ENCODE measurements at places on chromosomes 11 and 22.
A peak's percentile ranks its signal among the peaks of the same experiment; 100 is the strongest.

- no peak for DNase-seq
Observed at GRCh38 chr11:64430645-64431044, 71.7 kb downstream of the RPS6KA4 start.

DNA sequence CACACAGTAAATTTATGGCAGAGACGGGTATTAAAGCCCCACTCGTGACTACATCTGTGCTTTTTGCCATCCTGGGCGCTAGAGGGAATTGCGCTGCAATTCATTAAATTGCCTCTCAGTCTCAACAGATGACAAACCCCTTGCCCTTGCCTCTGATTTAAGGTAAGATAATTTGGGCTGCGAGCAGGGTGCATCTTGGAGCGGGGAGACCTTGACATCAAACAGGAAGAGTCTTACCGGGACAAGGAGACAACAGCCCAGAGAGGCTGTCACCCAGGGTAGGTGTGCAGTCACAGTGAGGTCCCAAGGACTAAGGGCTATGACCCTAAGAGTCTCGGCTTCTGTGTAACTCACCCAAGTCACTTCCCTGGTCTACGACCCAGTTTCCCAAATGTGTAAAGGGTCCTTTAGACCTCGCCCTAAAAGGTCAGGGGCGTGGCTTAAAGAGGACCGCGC lies 449 bp upstream of the TOM1 start:
- peak; percentile 7 for DNase-seq

GRCh38 chr22:45722006-45722405 lies 50.4 kb downstream of the ATXN10 start:
- no peak for DNase-seq

DNA sequence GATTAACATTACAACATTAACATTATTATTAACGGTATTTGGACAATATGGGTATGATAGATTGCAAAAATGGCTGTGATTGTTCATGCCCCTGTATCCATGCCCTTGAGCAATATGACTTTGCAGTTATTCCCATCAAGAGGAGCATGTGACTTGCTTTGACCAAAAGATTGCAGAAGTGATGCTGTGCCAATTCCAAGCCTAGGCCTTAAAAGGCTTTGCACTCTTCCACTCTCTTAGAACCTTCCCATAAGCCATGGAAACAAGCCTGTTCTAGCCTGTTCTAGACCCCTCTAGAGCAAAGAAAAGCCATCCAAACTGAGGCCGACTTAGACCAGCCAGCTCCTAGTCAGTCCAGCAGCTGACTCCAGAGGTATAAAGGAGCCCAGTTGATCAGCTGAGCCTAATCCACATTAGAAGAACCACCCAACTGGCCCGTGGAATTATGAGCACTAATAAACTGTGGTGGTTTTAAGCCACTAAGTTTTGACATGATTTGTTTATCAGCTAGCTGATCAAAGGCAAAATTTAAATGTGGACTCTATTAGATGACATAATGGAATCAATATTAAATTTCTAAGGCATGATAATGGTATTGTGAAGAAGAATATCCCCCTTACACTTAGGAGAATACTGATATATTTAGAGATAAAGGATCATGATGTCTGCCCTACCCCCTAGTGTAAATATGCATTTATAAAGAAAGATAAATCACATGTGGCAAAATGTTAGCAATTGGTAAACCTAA lies 28.6 kb downstream of the RAB30 start:
- peak; percentile 13 for DNase-seq

- DNase-seq: no peak
Observed at GRCh38 chr11:27512238-27512637, 5.7 kb upstream of the LIN7C start.
